Stimulated activated CD4-positive, alpha-beta T cell treated with anti-CD3 and anti-CD28 coated beads, Interleukin-12 subunit alpha, Interleukin-12 subunit beta, amount 100 ng/mL, for 48 hours (primary cell): ENCODE measurements at places on chromosomes 12 and 14.

DNA sequence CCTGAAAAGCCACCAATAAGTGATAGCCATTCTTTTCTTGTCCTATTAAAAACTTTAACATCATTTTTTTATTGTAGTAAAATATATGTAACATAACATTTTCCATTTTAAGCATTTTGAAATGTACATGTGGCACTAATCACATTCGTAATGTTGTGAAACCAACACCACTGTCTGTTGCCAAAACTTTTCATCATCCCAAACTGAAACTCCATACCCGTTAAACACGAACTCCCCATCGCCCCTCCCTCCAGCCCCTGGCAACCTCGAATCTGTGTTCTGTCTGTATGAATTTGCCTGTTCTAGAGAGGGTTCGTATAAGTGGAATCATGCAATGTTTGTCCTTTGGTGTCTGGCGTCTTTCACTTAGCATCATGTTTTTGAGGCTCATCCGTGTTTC lies 75.9 kb downstream of the CCDC92 start:
- DNase-seq: no peak

GRCh38 chr14:101917413-101918017 lies 46.9 kb upstream of the DYNC1H1 start:
- DNase-seq: no peak

DNA sequence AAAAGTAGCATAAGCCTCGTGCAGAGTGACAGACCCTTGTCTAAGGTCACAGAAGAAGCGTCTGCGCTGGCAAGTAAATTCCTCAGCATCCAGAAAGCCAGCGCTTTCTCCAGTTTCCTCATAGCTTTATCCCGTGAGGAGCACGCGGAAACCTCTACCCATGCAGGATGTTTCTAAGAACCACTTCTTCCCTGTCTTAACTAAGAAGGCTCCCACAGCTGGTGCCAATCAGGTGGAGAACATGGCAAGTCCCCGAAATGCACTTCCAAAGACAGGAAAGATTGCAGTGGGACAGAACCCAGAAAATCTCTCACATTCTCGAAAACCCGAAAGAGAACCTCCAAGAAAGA lies 968 bp upstream of the ARID4A start:
- no peak for DNase-seq

GRCh38 chr14:105046891-105047282 lies 18.3 kb downstream of the GPR132 start:
- no peak for DNase-seq

DNA sequence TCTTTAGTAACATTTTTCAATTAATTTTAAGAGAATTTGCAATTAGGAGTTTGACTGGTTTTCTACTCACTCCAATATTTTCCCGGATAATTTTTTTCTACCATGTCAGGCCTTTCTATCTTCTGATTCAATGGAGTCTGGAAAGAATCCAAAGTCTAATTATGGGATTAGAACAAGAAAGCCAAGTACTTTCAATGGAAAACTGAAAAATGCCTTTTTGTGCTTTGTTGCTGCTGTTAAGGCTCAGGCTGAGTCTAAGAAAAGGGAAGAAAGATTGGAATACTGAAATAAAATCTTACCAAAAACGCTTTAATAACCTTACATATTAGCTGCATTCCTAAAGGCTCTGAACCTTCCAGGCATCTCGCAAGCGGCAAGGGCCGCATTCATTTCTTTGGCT lies 24.4 kb upstream of the DHRS4 start:
- no peak for DNase-seq

GRCh38 chr14:29215853-29216252 lies 449.3 kb downstream of the FOXG1 start:
- DNase-seq: no peak

- no peak for DNase-seq
Measured at GRCh38 chr12:30763053-30763452, 8.3 kb upstream of the CAPRIN2 start.

GRCh38 chr14:95480887-95481226 lies 35.6 kb downstream of the SYNE3 start:
- no peak for DNase-seq

- DNase-seq: no peak
Measured at GRCh38 chr12:6695313-6696045, 5.1 kb downstream of the PIANP start.

DNA sequence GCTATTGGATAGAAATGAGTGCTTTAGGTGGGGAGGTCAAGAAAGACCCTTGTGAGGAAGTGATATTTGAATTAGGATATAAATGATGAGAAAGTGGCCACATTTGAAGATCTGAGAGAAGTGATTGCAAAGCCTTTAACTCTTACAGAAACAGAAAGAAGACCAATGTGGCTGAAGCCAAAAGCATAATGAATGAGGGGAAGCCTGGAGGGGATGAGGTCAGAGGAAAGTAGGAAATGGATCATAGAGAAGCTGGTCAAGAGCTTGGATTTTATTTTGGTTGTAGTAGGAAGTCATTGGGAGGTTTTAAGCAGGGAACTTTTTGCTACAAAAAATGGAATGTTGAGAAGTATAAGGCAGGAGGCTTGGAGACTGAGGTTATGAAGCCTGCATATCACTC lies 3.5 kb upstream of the GYS2 start:
- DNase-seq: no peak

DNA sequence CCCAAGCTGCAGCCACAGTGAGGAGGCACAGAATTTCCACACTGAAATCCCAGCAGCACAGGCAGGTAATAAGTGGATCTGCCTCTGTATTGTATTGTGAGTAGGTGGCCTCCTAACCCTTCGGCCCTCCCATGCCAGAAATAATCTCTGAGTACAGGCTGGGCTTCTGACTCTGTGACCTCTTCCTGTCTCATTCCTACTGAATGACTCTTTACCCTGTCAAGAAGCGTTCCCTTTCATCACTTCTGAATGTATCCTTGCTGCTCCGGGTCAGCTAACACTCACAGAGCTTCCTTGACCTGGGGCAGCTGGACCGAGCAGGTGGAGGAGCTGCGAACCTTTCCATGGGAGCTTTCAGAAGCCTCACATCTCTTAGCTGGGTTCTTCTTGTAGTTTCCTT lies 119.6 kb downstream of the SLC8A3 start:
- DNase-seq: no peak

DNA sequence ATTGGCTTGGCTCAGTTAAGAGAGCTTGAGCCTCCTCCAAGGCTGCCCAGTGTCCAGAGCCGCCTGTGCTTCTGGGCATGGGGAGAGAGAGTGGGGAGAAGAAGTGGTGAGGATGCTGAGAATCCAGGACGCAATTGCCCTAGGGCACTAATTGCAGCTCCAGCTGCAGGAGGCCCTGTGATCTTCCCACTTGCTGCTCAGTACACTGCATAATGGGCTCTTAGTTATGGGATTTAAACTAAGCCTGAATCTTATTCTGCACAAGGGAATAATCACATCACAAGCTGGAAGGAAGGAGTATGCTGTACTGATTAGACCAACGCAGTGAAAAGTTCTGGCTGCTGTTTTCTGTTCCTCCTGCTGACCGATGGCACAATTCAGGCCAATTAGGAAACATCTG lies 101.0 kb upstream of the PRMT8 start:
- DNase-seq: no peak

GRCh38 chr14:53793790-53794505 lies 162.7 kb downstream of the BMP4 start:
- no peak for DNase-seq

DNA sequence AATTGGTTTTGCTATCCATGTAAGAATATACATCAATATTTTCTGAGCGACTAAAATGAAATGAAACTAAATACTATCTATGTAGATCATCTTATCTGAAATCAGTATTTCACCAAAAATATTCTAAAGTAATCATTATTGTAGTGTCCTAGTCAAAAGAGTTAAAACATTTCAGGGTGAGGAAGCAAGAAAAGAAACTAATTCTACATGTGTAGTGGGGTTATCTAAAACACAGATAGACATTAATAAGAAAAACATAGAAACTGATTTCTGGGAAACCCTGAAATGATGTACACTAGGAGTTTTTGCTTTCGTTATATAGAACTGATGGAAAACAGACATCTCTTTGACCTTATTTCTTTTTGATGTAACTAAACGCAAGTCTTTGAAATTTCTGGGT lies 257.9 kb downstream of the SSPN start:
- DNase-seq: no peak

- no peak for DNase-seq
Measured at GRCh38 chr12:17866802-17867201, 223.2 kb downstream of the RERGL start.

DNA sequence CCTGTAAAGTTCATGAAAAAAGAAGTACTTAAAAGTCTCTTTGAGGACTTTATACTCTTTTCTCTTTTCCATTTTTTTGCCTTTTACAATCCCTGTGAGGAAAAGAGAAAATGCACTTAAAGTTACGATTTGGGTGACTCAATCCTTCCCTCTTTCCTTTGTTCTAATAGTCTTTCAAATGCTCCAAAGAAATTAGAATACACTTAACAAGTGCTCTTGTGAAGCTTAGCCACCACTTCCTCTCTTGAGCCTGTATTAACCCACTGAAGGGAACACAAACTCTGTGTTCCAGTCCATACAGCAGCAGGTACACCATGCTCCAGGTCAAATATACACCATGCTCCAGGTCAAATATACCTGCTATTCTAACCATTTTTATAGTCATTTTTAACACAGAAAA lies 581.1 kb upstream of the MGAT4C start:
- DNase-seq: no peak

DNA sequence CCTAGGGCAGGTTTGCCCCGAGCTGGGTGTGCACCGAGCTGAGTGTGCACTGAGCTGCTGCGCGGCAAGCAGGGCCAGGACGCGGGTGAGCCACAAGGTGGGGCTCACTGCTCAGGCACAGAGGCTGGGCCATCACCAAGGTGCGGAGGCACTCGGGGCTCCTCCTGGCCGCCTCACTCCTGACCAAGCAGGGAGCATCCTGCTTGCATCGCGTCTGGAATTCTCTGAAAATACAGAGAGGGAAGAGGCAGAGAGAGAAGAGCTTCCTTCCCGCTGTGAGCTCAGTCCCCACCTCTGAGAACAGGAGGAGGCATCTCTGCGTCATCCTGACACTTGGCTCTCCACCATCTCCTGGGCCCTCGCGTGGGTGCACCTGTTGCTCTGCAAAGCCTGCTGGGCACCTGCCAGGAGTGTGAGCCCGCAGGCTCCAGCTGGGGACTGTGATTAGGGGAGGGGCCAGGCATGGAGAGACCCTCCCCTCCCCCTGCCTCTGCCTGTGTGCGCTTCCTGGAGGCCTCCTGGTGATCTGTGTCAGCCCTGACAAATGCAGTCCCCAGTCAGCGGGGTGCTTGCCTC lies 116.3 kb downstream of the GLT1D1 start:
- no peak for DNase-seq

- no peak for DNase-seq
Measured at GRCh38 chr14:24312736-24313507, 1.6 kb downstream of the LTB4R start.

- no peak for DNase-seq
Measured at GRCh38 chr14:33390335-33390734, 451.7 kb downstream of the NPAS3 start.

- no peak for DNase-seq
Measured at GRCh38 chr14:101898416-101898815, 66.0 kb upstream of the DYNC1H1 start.

- DNase-seq: no peak
Measured at GRCh38 chr14:70789961-70790360, 19.4 kb downstream of the MAP3K9 start.

GRCh38 chr14:95121911-95122620 lies 35.3 kb downstream of the DICER1 start:
- DNase-seq: no peak
